ENCODE measurements at places on chromosomes 6 and 20.

GRCh38 chr6:38413102-38413800, 226.5 kb downstream of the BTBD9 start:
- no peak for DNase-seq

- DNase-seq: no peak
Observed at GRCh38 chr6:24988562-24988961, 52.8 kb upstream of the RIPOR2 start.

- DNase-seq: no peak
Observed at GRCh38 chr6:125832391-125833117, 41.8 kb downstream of the NCOA7 start.

GRCh38 chr6:170317076-170317475, 10.5 kb downstream of the FAM120B start:
- no peak for DNase-seq

GRCh38 chr6:74870403-74870802, 335.4 kb downstream of the COL12A1 start:
- no peak for DNase-seq

- no peak for DNase-seq
Observed at GRCh38 chr6:130781557-130781956, 45.6 kb upstream of the SMLR1 start.

DNA sequence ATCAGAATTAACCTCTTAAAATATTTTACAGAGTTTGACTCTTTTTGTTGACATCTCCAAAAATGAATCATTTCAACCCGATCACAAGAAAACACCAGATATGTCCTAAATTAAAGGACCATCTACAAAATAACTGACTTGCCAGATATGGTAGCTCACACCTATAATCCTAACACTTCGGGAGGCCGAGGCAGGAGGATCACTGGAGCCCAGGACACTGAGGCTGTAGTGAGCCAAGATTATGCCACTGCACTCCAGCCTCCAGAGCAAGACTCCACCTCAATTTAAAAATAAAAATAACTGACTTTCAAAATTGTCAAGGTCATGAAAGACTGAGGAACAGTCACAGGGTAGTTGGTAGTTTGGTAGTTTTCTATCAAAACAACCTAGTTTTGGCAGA, 34.9 kb downstream of the DCDC2 start:
- DNase-seq: no peak

GRCh38 chr6:143110996-143111395, 50.3 kb downstream of the AIG1 start:
- DNase-seq: no peak

- DNase-seq: no peak
Observed at GRCh38 chr20:56964901-56965300, 301.5 kb downstream of the BMP7 start.

DNA sequence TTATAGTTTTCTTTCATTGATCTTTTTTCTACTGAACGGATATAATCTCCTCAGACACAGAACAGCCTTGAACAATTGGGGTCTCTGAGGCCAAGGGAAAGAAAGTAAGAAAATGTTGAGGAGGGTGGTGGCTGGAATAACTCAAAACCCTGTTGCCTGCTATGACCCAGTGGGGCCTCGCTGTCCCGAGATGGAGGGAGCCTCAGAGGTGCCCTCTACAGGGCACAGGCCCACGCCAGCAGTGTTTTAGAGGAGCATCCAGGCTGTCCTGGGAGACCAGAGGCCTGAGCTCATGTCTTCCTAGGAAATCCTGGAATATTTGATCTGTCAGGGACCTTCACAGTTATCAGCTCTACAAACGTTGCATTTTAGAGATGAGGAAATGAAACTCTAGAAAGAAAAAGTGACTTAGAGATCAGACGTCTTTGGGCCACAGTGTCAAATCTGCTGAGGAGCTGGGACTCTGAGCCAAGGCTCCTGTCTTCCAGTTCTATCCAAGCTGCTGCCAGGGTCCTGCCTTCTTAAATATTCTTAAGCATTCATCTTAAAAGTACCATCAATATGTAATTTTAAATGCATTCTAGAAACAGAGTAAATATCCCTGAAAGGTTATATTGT, 26.3 kb downstream of the ALDH5A1 start:
- peak; percentile 31 for DNase-seq

- DNase-seq: no peak
Observed at GRCh38 chr6:38762848-38763247, 47.7 kb downstream of the DNAH8 start.

DNA sequence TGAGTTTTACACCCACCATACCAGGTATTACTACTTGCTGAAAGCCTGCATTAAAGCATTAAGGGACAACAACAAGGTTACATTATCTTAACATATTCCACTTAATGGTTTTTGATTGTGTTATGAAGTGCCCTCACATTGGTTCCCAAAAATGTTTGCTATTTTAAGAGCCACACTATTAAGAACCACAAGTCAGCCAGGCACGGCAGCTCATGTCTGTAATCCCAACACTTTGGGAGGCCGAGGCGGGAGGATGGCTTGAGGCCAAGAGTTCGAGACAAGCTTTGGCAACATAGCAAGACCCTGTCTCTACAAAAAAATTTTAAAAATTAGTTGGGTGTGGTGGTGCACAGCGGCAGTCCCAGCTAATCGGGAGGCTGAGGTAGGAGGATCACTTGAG, 28.2 kb downstream of the ATXN1 start:
- peak; percentile 36 for DNase-seq

DNA sequence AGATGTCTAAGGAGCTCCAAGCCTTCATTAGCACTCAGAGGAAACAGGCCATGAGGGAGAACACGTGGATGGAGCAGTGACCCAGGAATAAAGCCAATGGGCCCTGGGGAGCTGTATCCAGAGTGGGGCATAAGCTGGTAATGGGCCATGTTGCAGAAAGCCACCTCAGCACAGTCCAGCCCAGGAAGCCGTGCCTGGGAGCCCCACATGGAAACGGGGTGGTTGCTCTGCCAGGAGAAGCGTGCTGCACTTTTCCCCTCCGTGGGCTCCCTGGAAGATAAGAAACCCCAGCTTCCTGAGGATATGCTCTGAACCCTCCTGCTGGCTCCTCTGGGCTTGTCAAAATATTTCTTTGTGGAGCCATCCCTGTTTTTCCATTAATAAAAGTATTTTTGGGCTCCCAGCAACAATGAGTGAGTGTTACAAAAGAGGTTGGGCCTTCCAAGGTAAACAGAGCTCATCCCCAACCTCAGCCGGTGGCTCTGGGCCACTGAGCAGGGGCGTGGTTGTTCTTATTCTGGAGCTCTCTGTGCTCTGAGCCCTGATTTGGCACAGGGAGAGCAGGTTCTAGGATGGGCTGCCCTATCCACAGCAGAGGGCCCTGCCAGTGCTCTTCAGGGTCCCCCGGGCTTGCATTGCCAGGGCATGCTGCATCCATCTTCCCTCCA, 31.2 kb upstream of the NFATC2 start:
- no peak for DNase-seq

GRCh38 chr6:146989860-146990259, 214.4 kb upstream of the STXBP5 start:
- DNase-seq: no peak

DNA sequence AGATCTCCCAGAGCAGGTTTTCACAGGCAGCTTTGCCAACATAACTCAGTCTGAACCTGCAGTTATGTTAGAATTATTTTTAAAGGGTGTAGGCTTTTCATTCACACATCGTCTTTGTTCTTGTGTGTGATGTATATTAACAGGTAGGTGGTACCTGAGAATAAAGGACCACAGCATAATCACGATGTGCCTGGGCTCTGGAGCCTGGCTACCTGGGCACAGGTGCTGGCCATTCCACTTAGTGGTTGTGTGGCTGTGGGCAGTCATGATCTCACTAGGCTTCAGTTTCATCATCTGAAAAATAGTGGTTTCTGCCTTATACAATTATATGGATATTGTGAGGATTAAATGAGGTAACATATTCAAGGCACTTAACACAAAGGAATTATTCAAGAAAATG, 6.4 kb downstream of the CD109 start:
- no peak for DNase-seq

GRCh38 chr6:163904186-163904585, 489.7 kb downstream of the QKI start:
- no peak for DNase-seq

GRCh38 chr6:52992980-52993920, 1.8 kb downstream of the GSTA4 start:
- no peak for DNase-seq

DNA sequence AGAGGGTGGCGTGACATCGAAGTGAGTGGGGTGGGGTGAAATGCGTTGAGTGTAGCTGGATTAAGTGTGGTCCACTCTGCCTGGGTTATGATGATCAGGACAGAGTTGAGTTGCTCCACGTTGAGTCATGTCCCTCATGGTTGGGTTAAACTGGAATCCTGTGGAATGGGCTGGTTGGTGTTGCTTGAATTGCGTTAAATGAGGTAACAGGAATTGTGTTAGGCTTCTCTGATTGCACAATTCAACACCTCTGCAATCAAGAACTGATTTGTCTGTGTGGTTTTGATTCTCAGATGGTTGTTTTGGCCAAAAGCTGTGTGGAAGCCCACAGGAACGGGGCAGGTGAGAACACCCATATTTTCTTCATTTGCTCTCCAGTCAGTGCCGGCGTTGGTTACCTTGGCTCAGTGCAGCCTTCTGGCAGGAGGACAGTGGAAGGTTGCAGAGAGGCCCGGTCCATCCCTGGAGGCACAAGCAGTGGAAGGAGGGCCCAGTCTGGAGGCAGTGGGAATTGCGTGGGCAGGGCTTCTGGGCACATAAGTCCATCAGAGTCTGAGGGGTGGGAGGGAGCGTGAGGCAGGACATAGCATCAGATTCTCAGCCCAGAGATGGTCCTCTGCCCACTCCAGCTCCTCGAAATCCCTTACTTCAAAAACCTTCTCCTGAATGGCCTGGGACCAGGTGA, 11.6 kb downstream of the NOTCH4 start:
- no peak for DNase-seq

DNA sequence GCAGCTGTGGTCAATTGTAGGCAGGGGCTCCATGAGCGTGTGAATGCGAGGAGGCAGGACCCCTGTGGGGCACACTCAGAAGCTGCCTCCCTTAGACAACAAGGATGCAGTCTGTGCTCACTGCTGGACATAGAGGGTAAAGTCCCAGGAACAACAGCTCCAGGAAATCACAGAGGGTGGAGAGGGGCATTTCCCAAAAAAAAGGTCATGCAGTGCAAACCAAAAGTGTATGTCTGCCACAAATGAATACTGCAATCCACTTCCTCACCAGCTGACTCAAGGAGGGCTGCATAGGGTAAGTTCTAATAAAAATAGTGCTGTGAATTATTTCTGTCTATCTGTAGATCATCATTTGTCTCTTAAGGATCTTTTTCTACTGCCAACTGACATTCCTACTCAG, 95.8 kb downstream of the RNF182 start:
- no peak for DNase-seq

- DNase-seq: no peak
Observed at GRCh38 chr6:39082310-39082709, 32.7 kb downstream of the SAYSD1 start.

DNA sequence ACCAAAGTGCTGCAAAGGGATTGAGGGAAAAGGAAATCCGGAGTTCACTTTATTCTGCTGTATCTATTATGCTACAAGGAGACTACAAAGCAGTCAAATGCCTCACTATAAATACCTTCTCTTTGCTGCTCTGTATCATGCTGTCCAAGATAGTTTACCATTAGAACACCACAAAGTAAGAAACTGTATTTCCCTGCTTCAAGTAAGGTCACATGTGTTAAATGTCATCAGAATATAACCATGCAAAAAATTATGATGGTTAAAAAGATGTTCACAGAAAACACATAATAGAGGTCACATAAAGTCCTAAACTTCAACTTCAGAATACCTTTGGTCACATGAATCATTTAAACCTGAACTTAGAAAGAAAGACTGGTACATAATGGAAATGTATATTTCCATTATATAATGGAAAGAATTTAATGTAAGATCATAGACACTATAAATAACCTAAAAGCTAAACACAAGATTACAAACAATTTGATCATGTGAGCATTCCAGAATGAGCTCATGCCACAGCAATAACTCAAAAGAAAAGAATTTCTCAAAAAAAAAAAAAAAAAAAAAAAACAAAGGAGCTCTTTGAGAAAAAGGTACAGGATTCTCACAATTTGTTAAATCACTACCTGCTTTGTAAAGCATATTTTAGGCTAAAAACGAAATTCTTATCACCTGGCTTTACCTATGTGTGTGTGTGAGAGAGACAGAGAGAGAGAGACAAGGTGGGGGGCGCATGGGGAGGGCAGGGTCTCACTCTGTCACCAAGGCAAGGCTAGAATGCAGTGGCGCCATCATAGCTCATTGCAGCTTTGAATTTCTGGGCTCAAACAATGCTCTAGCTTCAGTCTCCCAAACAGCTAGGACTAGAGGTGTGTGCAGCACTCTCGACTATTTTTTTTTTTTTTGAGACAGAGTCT, 58.7 kb downstream of the KIF13A start:
- DNase-seq: no peak

DNA sequence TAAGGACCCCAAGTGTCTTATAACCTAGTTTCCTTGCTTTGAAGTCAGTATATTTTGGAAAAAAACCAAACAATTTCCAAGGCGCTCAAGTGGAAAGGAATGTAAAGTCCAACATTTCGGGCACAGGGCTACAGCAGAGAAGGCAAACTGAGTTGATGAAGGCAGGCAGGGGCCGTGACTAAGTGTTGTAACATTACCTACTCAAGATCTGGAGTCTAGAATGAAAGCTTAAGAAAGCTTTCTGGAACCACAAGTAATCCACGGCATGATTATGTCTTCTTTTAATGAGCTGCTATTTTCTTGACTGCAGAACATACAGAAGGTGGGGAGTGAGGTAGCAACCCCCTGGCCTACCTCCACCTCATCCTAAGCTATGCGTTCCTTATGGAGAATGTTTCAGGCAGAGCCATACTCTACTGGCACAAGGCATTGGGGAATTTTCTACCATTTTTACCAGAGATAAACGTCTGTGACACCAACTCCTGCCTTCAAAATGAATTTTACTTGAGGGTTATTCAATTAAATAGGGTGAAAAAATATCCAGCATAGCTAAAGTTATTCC, 4.3 kb downstream of the PPP1R10 start:
- DNase-seq: no peak

DNA sequence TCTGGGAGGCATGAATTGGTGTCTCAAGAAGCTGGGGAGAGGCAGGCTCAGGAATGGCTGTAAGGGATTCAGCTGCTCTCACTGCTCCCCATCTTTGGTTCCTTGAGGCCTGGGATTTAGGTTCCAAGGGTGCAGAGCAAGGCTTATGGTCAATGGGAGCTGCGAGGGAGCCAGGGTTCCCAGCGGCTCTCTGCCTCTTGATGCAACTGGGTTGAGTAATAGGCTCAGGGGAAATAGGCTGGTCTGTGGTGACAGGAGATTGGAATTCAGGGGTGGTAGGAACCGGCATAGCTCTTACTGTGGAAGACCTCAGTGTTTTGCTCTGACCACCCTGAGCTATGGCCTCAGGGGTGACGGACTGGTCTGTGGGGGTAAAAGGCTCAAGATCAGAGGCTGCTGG, 13.0 kb upstream of the NRM start:
- no peak for DNase-seq

GRCh38 chr6:116332096-116332495, 38.7 kb upstream of the DSE start:
- no peak for DNase-seq

DNA sequence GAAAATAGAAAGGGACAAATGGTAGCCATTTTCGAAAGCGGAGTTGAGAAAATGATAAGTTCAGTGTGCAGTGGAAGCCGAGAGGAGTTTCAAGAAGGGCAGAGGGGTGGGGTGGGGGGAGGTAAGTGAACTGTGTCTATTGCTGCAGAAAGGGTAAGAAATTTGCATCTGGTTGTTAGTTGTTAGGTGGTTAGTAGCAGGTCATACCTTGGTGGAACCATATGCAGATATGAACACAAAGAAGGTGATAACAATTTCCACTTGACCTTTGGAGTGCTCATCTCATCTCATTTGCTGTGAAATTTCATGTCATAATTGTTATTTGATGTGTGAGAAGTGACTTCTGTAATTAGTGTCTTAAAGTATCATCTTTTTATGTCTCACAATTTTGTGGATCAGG, 288.2 kb downstream of the QKI start:
- no peak for DNase-seq

Measured in NCI-H446 (cell line).